GM12864 (cell line): ENCODE measurements at places on chromosomes 7 and 10.

DNA sequence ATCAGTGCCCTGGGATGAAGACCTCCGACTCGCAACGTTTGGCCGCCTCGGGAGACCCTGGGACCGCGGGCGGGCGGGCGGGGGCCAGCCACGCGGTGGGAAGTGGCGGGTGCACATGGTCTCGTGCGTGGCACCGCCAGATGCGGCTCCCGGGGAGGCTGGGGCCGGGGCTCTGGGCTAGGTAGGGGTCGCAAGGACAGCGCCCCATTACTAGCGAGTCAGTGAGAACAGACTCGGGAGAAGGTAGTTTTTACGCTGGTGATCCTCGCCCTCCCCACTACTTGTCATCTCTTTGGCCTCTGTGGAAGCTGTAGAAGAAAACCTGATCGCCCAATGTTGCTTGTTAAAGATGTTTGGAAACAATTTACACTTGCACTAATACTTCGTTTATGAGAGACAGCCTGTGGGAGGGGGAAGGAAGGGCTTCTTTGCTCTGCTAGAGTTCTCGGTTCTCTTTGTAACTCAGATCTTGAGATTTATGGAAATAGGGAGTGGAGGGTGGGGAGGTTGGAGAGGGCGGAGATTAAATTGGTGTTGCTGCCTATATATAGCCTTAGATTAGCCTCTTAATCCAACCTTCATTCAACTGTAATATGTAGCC, 591 bp downstream of the BZW2 start:
- no peak for DNase-seq

DNA sequence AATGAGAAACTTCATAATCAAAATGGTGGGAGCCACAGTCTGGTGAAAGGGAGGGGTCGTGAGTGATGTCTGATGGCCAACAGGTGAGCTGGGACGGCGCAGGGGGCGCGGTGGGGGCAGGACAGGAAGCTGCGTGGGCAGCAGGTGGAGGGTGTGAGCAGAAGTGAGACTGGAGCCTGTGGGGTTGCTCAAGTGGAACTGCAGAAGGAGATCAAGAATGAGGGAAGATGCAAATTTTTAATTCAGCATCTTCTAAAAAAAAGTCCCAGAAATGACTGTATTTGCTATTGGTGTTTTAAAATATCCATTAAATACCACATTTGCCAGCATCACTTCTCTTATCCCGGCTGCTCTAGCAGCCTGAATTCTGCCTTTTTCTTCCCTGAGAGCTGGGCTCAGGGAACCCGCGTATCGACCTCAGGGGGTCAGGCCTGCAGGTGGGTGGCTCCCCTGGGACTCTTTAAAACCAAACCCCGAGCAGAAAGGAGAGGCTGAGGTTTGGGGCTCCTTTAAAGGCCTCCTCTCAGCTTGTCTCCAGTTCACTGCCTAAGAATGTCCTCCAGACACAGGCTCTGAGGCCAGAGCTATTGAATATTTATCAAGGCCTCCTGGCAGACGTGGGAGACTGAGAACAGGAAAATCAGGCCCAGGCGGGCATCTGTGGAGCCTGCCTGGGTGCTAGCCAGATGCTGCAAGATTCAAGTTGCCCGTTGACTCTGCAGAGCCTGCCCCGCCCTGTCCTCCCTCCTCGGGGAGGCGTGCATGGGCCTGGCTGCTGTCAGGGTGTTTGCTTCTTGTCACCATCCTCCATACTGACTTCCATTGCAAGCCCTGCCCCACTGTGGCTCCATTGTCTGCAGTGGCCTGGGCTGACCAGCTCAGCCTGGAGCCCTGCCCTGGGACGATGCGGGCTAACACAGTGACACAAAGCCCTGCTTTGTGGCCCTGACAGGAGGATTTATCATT, 53.9 kb downstream of the SYPL1 start:
- peak; percentile 87 for DNase-seq

DNA sequence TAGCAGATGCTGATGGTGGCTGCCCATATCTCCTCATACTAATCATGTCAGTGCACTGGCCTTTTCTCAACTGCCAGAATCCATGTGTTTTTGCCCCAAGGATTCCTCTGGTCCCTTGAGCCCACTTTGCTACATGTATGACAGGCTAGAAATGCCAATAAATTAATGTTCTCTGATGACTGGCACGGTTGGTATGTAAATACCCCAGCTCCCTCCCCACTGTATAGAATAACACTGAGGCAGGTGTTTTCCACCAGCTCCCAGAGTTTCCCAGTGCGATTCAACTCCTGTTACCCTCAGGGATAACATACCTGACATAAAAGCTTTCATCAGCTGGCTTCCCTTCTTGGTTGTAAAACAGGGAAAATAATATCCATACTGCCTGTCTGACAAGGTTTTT, 9.0 kb upstream of the PLEKHS1 start:
- DNase-seq = no peak

GRCh38 chr7:138649506-138649905, 51.7 kb downstream of the SVOPL start:
- no peak for DNase-seq

DNA sequence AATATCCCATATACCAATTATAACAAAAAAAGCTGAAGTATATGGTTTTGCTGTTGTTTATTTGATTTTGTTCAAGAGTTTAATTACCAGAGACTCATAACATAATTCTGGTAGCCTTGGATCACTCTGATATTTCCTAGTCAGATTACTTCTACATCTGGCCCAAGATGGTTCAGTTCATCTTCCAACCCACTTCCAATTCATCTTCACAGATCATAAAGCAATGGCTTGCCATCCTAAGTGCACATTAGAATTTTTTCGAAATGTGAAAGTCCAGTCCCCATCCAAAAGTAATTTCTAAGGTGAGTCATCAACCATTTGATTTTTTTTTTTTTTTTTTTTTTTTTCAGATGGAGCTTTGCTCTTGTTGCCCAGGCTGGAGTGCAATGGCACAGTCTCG, 8.0 kb upstream of the HIBADH start:
- no peak for DNase-seq

GRCh38 chr10:88544140-88544870, 38.8 kb downstream of the RNLS start:
- no peak for DNase-seq

DNA sequence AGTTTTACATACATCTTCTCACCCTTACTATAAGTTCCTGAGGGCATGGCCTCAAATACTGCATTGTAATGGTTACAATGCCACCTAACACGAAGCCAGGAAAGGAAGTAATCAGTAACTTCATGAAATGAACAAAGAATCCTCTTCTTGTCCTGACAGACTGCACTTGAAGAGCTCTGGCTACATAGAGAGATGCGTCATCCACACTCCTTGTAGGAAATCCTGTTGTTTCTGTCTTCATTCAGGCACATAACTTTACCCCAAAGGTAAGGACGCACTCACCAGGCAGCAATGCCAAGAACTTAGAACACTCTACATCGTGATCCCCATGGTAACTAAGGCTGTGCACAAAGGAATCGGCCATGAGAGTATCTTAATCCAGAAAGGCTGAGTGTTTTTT, 80.3 kb upstream of the ARID5B start:
- no peak for DNase-seq

GRCh38 chr7:102208826-102209225, 77.8 kb upstream of the SH2B2 start:
- DNase-seq = no peak

GRCh38 chr10:4034907-4035598, 250.0 kb upstream of the KLF6 start:
- DNase-seq = no peak

DNA sequence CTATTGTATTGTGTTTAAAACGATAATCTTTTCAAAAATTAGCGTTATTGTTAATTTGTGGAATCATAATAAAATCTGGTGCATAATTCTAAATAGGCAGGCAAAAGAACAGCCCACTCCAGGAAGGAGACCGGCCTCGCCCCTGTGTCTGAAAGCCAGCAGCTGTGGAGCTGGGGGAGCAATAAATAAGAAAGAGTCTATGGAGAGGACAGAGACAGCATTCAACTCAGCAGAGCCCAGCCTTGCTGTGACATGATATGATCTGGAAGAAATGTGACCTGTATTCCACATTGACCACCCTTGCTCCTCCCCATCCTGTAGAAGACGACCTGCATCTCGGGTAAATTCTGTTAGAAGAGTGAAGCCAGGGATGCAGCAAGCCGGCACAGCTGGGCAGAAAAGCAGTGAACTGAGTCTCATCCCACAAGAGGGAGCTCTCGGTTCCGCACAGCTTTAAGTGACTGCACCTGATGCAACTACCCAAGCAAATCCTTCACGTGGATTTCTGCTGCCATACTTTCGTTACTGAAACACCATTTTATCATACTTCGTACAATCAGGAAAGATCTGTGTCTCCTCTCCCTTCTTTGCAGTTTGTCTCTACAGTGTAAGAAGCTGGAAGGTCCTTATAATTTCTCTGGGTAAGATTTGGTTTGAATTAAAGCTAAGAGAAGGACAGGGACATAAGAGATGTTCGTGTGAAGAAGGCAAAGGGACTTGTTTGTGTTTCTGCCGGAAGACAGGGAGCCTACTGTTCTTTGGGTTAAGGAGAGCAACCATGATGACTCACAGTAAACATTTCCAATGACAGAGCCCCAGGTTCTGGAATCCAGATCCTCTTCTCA, 427.1 kb downstream of the GPAM start:
- DNase-seq = peak; percentile 7

DNA sequence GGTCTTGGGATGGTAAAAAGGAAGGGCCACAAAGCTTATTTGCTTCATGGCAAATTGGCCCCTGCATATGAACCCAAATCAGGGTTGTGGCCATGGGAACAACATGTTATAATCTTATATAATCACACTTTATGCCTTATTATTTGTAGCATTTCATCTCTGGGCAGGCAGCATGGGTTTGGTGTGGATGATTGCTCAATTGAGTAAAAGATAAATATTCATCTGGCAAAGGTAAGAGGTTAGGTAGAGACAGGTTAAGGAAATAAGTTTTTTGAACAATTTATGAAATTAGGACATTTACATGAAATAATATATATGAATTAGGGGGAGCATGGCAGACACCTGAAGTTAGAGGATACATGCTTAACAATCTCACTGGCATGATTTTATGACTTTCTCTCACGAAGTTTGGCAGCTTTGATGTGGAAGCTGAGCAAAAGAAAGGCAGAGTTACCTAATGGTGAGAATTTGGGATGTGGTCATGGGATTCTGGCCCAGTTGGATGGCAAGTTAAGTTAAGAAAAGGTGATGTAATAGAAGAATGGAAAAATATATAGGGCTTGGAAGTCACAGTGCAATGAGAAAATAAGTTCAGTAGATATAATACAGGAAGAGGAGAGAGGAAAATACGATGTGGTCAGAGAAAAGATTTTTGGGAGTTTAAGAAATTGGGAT, 88.1 kb upstream of the FAM3C start:
- DNase-seq = no peak

- DNase-seq = no peak
These were observed 56.7 kb upstream of the TFEC start for GRCh38 chr7:116087291-116087690.

GRCh38 chr7:112646783-112647182, 143.4 kb downstream of the TMEM168 start:
- no peak for DNase-seq

DNA sequence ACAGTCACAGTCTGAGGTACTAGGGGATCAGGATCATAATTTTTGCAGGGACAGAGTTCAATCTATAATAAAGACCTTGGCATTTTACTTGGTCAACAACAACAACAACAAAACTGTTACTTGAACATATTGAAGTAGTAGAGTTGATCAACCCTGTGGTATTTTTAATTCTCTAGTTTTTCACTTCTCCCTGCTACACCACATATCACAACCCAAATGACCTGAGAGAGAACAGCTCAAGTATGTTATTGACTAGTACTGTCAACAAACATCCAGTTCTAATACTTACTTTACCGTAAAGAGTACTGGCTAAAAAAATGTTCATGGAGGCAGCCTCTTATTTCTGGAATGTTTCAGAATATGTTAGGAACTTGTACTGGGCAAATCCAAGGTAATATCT, 90.5 kb upstream of the FAM3C start:
- DNase-seq = no peak

DNA sequence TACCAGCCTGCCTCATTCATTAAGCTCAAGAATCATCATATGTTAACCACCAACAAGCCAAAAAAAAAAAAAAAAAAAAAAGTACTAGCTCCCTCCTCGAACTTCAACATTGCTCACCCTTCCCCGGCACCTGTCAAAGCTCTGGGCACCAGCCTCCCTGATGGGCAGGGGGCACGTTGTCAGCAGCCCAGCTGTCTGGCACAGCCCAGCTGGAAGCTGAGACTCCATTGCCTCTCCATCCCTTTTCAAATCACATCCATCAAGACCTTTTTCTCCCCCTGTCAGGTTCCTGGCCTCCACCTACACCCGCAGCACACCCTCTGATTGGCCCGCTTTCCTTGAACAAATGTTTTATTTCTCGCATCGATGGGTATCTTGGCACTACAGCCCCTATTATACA, 913.3 kb upstream of the AUTS2 start:
- no peak for DNase-seq

- DNase-seq = no peak
These were observed 329.5 kb downstream of the CRPPA start for GRCh38 chr7:16091701-16092310.

DNA sequence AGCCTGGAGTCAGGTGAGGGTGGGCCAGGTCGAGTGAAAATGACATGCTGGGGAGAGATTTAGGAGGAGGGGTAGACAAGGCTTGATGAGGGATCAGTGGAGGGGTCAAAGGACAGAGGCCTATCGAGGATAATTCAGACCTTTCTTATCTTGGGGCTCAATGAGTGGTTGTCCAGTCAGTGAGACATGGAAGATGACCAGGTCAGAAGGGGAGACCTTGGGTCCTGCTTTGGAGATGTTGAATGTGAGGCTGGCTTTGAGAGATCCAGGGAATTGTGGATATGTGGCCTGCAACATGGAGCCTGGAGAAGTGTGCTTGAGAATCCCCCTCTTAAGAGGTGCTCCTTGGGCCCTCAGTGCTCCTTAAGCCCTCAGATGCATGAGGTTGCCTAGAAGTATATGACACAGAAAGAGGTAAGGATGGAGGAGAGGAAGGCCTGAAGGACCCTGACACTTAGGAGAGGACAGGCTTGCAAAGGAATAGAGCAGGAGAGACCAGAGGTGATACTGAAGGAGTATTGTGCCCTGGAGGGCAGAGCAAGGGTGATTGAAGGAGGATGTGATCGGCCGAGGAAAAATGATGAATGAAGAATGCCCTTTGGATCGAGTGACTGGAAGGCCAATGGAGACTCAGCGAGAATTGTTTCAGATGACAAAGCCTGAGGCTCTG, 129.8 kb upstream of the GPR26 start:
- no peak for DNase-seq

DNA sequence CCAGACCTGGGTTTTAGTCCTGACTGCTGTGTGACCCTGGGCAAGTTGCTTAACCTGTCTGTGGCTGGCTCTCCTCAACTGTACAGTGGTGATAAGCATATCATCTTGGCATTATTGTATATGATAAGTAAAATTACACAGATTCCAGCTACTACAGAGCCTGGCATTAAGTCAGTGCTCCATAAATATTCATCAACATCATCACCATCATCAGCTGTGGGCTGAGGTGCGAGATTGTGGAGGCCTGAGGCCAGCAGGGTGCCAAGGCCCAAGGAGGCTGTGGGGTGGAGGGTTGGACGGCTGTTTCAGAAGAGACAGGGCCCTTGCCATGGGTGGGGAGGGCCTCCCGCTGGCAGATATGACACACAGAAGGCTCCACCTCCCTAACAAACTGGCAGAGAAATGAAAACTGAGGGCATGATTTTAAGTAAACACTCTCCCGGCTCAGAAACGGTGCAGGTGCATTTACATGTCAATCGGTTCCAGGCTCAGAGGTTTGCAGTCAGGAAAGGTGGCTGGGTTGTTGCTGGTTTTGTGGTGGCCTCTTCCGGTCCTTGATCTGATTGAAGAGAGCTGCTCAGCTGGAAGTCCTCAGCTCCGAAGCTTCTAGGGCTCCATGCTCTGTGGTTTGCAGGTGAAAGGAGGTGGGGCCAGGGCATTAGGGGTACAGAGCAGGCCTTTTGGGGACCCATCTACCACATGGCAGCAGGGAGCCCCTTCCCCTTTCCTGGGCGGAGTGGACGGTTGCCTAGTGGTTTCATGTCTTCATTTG, 10.2 kb downstream of the CRYGN start:
- peak; percentile 36 for DNase-seq
